ENCODE measurements at places on chromosomes 11 and 22. TPM values are rescaled to one million over a fixed set of nuclear protein-coding genes. Genes with fewer than 3 reads are reported as not detected.
A peak's percentile ranks its signal among the peaks of the same experiment; 100 is the strongest.

GRCh38 chr11:111521135-111521534 lies 6.6 kb downstream of the HOATZ start:
- DNase-seq, result no peak
- H3K4me1 ChIP-seq, result no peaks in the 10 kb centered on the region
- H3K27me3 ChIP-seq, result peaks cover 4% of the 10 kb centered on the region

DNA sequence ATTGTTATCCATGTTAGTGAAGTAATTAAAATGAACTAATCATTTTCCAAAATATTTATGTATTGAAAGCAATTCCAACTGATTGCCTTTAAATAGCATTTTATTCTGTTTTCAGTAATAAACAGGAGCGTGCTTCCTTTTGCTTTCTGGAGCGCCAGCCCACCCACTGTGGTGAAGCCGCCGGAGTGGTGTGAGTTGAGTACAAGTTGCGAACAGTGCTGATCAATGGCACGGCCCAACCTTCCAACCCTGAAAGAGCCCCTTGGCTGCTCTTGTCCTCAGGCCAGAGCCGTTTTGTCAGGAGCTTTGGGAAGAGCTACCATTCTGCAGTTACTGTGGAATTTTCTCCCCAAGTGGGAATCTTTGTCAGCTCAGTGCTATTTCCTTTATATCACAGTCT lies 42.8 kb downstream of the NTM start:
- no peak overlapping the region for H3K27ac ChIP-seq
- H3K27me3 ChIP-seq, result peaks cover 2% of the 10 kb centered on the region
- H3K4me1 ChIP-seq, result no peaks in the 10 kb centered on the region

The RAB36 gene
- 4.1 TPM for total RNA-seq

DNA sequence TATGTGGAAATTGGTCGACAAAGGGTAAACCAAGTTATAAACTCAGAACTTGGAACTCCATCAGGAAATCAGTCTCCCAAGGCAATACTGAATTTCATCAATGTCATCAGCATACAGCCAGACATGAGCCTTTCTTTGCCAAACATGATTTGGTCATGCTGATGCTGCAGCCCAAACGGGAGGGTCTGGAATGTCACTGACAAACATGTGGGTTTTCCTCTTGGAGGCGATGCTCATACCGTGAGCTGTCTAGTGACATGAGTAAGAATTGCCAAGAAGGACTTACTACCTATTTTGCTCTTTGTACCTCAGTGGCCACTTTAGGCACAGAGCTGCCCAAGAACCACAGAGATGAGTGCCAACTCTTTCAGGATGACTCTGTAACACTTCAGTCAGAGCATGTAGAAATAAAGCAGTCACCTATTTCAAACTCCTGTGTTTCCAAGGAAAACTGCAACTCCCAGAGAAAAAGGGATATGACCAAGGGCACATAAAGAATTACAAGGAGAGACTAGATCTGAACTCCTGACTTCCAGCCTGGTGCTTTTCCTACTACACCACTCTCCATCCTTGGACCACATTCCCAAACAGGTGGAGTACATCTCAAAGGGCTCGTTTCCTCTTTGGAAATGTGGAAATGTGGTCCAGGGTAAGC lies 24.3 kb upstream of the MRGPRX2 start:
- DNase-seq, result no peak
- no peaks in the 10 kb centered on the region for H3K4me1 ChIP-seq
- H3K27ac ChIP-seq, result no peak overlapping the region
- H3K36me3 ChIP-seq, result no peaks in the 10 kb centered on the region
- H3K27me3 ChIP-seq, result no peaks in the 10 kb centered on the region

The ACTN3 gene
- 0.13 TPM for total RNA-seq

The MMP27 gene
- total RNA-seq, result not detected

GRCh38 chr11:95567685-95568084 lies 221.9 kb downstream of the FAM76B start:
- H3K27ac ChIP-seq, result no peak overlapping the region
- no peaks in the 10 kb centered on the region for H3K27me3 ChIP-seq
- H3K36me3 ChIP-seq, result no peaks in the 10 kb centered on the region
- DNase-seq, result no peak
- H3K4me1 ChIP-seq, result no peaks in the 10 kb centered on the region

The JAML gene
- total RNA-seq, result 0.39 TPM

DNA sequence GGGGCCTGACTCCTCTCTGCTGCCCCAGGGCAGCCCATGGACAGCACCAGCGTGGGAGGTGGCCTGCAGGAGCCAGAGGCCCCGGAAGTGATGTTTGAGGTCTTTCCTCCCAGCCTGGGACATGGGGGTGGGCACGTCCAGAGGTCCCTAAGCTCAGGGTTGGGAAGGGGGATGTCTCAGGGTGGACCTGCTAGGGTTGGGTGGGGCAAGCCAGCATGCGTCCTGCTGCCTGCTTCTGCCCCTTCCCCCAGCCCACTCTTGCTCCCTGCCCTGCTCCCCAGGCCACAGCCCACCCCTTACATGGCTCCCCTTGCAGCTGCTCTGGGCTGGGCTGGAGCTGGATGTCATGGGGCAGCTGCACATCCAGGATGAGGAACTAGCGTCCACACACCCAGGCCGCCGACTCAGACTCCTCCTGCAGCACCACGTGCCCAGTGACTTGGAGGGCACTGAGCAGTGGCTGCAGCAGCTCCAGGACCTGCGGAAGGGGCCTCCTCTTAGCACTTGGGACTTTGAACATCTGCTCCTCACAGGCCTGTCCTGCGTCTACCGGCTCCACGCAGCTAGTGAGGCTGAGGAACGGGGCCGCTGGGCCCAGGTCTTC lies 1.3 kb downstream of the FAM180B start:
- H3K27me3 ChIP-seq, result peaks cover 1% of the 10 kb centered on the region
- H3K4me1 ChIP-seq, result peaks cover 4% of the 10 kb centered on the region
- H3K27ac ChIP-seq, result no peak overlapping the region
- DNase-seq, result no peak
- no peaks in the 10 kb centered on the region for H3K36me3 ChIP-seq

DNA sequence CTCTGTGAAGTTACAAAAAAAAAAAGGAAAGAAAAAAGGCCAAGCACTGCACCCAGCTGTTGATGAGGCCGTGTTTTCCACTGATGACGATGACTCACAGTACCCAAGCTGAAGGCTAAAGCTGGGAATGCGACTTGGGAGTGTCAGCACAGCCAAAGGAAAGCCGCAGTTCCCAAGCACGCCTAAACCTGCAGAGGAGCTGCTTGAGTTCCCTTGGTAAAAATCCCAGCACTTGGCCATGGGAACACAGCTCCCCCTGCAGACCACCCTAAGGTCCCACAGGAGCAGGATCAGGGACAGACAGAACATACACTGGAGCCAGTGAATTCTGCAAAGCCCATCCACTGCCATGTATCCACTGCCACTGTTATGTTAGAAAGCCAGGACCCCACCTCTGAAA lies 39.9 kb downstream of the SERGEF start:
- H3K27ac ChIP-seq, result no peak overlapping the region
- no peaks in the 10 kb centered on the region for H3K4me1 ChIP-seq
- DNase-seq, result peak; percentile 12
- no peak overlapping the region for H3K4me3 ChIP-seq
- no peaks in the 10 kb centered on the region for H3K36me3 ChIP-seq

GRCh38 chr11:130773244-130773820 lies 142.9 kb downstream of the SNX19 start:
- peak overlapping the region; percentile 45 for H3K27ac ChIP-seq
- no peak for DNase-seq
- H3K4me3 ChIP-seq, result no peak overlapping the region
- H3K27me3 ChIP-seq, result no peaks in the 10 kb centered on the region
- H3K36me3 ChIP-seq, result no peaks in the 10 kb centered on the region
- H3K4me1 ChIP-seq, result peaks cover 6% of the 10 kb centered on the region

GRCh38 chr11:3946455-3947017 lies 91.1 kb downstream of the STIM1 start:
- no peaks in the 10 kb centered on the region for H3K36me3 ChIP-seq
- no peaks in the 10 kb centered on the region for H3K27me3 ChIP-seq
- H3K27ac ChIP-seq, result no peak overlapping the region

The SEPTIN3 gene
- total RNA-seq, result 3.9 TPM

The IL18 gene
- total RNA-seq, result 22.5 TPM

Data from Panc1 (cell line).